Brain microvascular endothelial cell (primary cell): ENCODE measurements at places on chromosomes 7 and 10.

DNA sequence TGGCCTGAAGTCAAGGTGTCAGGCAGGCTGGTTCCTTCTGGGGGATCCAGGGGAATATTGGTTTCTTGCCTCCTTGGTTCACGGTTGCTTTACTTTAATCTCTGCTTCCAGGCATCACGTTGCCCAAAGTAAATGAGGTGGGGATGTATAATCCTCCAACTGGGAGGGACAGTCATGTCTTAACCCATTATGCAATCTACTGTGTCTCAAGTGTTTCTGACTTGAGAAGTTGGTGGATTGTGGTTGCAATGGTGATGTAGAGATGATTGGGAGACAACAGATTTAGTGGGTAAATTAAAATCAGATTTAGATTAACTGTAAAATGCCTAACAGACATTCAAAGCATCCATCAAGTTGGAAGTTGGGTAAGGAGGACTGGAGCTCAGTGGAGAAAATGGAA lies 32.7 kb downstream of the TBXAS1 start:
- no peak for DNase-seq

- no peak for DNase-seq
Observed at GRCh38 chr7:16465469-16466361, at the start of gene SOSTDC1. TSS of gene SOSTDC1 (minus strand) at chr7:16465738. CDS start at chr7:16465668, 70 bp downstream.

GRCh38 chr10:21214329-21214728 lies 311.2 kb downstream of the SKIDA1 start:
- no peak for DNase-seq

- no peak for DNase-seq
Observed at GRCh38 chr10:129005080-129005479, 462.0 kb upstream of the MGMT start.

- no peak for DNase-seq
Observed at GRCh38 chr10:20254078-20254477, 437.8 kb downstream of the PLXDC2 start.

GRCh38 chr10:124918191-124918830 lies 23.6 kb upstream of the ZRANB1 start:
- DNase-seq = no peak

- DNase-seq = no peak
Observed at GRCh38 chr7:39686261-39686924, 63.0 kb downstream of the RALA start.

DNA sequence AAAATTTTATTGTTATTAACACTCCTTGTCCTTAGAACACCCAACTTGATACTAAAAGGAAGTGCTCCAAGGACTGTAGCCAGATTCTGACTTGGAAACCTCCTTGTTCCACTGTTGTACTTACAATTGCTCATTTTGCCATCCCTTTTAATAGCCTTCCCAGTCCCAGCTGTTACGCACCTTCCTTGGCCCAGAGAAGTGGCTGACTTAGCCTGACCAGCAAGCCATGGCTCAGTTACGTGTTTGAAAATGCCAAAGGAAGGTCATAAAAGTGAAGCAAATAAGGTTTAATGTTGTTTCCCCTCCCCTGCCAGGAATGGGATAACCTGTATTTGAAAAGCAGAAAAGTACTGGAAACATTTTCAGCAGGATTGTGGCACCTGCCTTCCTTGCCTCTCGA lies 3.7 kb upstream of the ANKRD1 start:
- no peak for DNase-seq

DNA sequence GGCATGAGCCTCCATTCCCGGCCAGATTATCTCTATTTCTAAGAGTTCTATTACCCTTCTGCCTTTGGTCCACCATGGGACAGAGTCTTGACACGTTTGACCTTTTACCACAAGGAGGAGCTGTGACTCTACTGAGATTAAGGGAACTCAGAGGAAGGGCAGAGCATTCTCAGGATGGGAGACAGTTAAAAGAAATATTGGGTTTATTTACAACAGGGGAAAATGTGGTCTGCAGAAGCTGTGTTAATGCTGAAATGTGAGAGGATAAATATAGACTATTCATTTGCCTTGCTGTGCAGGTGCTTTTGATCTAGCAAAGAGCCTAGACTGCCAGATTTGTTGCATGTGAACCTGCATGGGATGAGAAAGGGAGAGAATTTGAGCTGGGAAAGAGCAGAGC lies 45.8 kb upstream of the PRSS58 start:
- no peak for DNase-seq

- DNase-seq = peak; percentile 45
Observed at GRCh38 chr10:32207544-32207943, 139.4 kb downstream of the EPC1 start.

- peak; percentile 80 for DNase-seq
Observed at GRCh38 chr10:104309980-104310978, 28.0 kb downstream of the ITPRIP start.

DNA sequence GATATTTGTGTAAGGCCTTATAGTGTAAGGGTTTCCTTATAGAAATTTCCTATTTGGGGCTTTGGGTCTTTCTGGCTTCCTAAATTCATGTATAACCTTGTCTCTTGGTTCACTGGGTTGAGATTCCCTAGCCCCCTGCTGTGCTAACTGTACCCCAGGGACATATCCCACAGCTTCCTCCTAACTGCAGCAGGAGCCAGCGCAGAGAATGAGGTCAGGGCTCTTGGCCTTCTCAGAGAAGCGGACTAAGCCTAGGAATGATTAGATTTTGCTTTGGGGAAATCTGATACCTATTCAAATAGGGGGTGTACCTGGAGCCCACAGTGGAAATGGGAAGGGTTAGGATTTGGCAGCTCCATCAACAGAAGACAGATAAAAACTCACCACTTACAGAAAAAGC lies 138.1 kb upstream of the EFCAB10 start:
- no peak for DNase-seq

DNA sequence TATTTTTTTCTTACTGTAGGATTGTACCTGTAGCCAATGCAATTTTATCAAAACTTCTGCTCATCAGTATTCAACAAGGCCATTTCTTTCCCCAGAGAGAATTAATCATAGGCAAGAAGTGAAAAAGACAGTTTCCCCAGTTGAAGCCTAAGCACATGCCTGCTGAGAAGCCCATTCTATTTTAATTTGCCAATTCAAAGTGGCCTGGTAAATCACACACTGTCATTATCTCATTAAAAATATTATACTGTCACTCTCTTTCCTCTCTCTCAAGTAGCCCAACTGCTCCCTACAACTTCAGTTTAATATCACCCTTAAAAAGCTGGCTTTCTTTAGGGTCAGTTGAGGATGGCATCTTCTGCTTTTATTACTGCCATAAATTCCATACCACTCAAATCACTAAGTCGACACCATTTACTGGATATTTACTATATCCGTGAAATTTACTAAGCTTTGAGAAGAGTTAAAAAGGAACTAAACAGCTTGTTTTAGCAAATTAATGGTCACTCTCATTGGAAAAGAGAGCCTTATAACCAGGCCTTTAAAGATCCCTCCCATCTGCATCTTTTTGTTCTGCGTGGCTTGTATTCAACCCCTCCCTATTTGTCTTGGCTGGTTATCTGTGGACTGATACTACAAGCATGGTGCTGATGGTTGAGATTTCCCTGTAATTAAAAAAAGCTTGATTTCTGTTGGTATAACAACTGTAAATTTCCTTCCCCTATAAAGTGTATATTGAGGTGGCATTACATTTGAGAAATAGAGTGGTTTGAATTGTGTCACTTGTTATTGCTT lies 30.6 kb downstream of the COL28A1 start:
- DNase-seq = no peak

DNA sequence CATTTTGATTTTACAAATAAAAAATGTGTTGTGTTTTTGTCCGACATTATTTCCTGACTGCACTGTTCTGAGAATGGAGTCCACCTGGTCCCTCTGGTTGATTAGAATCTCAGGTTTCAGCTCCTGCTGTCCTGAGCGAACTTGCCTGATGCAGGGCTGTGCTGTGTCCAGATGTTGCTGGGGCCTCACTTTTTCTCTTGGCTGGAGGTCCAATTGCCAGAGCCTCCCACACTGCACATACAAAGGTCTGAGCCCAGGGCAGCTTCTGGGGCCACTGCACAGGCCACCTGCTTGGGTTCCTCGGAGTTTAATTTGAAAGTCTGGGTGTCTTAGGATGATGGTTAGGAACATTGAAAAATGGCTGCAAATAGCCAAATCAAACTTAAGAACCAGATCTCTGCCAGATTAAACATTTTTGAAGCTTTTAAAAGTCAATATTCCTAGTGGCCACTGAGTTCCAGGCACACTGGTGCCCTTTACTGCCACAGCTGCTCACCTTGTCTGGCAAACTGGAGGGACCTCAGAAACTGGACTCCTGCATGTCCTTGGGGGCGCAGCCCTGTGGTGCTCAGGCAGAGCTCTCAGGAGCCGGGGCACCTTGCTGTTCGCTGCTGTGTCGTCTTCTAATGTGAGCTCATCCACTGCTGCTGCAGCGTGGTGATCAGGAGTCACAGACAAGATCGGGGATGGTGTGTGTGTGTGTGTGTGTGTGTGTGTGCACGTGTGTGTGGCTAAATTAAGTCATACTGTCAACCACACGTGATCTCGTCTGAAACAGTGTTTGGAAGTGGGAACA lies 75.0 kb downstream of the WDR37 start:
- DNase-seq = no peak

DNA sequence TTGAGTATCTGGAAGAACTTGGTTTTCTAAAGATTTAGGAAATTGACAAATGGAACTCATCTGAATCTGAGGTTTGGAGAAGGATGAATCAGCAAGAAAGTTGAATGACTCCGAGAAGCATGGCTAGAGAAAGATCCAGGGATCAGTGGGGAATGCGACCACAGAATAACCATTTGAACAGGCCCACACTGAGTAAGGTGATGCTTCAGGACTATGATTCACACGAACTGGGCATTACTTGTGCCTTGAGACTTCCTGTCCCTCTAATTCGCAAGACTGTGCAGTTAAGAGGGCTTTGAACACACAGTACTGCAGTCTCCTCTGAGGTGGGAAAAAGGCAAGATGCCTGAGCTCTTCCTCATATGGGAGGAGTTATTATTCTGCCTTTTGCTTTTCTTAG lies 395.5 kb upstream of the POM121L12 start:
- no peak for DNase-seq

- no peak for DNase-seq
Observed at GRCh38 chr10:57955076-57955475, 312.6 kb downstream of the IPMK start.

- DNase-seq = no peak
Observed at GRCh38 chr10:78718032-78718572, 350.7 kb upstream of the ZMIZ1 start.

DNA sequence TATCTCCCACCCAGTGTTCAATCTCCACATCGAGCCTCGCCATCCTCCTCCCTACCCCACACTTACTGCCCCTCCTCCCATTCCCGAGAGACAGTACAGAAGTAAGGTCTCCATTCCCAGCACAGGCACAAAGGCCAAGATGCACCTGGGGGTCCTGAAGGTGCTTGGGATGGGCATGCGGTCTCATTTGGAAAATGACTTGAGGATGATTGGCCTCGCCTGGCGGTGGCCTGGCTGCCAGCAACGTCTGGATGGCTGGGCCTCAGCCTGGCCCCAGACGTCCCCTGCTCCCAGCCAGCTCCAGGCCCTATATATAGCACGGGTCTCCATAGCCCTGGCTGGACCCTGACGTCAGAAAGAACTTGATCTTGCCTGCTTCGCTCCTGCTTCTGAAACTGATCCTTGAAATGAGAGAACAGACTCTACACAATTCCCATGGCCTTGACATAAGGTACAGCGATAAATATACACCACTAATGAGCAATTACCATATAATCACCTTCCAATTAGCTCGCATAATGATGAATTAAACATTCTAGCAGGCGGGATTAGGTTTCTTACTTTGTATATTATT lies 11.8 kb downstream of the EMX2 start:
- no peak for DNase-seq

GRCh38 chr7:155584763-155585531 lies 38.6 kb upstream of the CNPY1 start:
- peak; percentile 3 for DNase-seq

GRCh38 chr7:107398161-107398560 lies 71.7 kb upstream of the GPR22 start:
- no peak for DNase-seq

- DNase-seq = no peak
Observed at GRCh38 chr7:44290252-44290620, 35.2 kb downstream of the CAMK2B start.

- peak; percentile 85 for DNase-seq
Observed at GRCh38 chr10:119025336-119025735, 4.2 kb upstream of the NANOS1 start.

DNA sequence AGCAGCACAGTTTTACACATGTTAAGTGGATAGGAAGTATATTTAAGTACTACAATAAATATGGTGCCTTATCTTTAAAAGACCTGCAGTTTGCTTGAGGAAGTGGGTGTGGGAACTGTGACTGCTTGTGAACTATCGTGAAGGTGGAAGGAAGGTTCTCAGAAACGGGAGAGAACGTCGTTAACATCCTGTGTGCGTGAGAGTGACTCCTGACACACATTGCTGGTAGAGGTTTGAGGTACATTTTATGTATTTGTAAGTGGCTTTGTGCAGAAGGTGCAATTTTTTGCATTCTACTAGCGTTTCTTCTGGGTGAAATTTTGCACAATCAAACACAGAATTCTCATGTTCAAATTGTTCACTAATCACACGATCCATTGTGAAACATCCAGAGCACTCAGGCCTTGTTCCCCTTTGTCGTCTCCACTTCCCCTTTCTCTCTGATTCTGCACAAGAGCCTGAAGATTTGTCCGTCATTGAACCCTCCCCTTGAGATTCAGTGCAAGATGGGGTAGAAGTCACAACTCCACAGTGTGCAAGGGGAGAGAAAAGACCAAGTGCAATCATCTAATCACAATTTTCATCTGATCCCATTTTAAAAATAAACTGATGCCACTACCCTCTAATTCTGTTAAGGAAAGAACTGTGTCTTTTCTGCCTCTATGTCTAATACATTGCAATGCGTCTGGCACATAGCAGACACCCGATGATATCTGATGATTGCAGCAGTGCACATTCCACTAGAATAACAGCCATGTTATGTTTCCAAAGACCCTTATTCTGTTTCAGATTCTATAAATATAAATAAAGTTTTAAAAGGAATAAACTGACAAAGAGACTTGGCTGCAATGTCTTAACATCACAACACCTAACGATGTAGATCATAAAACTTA lies 279.9 kb downstream of the NEBL start:
- DNase-seq = no peak

- DNase-seq = no peak
Observed at GRCh38 chr10:113007821-113008220, 57.8 kb downstream of the TCF7L2 start.

DNA sequence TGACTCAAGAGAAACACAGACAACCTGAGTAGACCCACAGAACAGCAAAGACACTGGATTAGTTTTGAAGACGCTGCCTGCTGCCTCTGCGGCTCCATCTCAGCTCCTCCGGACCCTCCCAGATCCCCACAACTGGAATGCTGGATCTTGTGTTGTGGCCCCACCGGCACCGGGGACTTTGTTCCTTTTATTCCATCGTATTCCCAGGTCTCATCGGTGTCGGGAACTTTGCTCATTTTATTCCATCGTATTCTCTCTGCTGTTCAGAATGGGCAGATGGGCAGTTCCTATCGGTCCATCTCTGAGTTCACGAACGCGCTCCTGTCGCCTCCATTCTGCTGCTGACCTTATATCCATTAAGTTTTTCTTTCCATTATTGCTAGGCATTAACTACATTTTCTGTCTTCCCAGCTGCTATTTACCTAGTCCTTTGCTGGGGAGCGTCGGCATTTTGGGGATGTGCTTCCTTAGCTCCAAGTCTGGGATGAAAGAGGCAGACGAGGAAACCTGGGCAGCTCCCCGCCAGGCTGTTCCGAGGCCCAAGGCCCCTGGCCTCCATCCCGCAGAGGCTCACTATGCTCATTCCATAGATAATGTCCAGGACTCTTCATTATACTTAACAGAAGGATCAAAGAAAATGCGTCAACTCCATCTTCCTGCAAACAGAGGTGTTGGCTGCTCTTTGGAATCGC lies 192.4 kb downstream of the MAD1L1 start:
- DNase-seq = no peak

GRCh38 chr7:30755384-30756154 lies 3.6 kb downstream of the INMT start:
- no peak for DNase-seq
